ENCODE measurements at places on chromosomes 4 and X.
A peak's percentile ranks its signal among the peaks of the same experiment; 100 is the strongest.

DNA sequence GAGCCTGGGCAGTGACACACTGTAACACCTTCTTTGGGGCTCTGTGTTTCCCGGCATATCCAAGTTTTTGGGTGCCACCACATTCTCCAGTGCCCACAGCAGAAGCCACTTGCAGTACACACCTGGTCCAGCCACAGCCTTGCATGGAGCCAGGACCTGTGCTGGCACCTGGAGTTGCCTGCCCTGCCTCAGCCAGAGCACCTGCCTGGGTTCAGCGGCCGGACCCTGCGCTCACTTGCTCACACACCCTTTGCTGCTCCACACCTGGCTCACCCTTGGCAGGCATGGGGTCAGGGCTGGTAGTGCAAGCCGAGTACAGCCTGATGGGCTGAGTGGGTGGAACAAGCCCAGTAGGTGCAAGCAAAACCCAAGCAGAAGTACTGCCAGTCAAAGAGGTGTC is 1511.1 kb downstream of the TECRL start:
- no peak for DNase-seq

- DNase-seq = no peak
These were observed 3.2 kb upstream of the PLP1 start for GRCh38 chrX:103773445-103773844.

DNA sequence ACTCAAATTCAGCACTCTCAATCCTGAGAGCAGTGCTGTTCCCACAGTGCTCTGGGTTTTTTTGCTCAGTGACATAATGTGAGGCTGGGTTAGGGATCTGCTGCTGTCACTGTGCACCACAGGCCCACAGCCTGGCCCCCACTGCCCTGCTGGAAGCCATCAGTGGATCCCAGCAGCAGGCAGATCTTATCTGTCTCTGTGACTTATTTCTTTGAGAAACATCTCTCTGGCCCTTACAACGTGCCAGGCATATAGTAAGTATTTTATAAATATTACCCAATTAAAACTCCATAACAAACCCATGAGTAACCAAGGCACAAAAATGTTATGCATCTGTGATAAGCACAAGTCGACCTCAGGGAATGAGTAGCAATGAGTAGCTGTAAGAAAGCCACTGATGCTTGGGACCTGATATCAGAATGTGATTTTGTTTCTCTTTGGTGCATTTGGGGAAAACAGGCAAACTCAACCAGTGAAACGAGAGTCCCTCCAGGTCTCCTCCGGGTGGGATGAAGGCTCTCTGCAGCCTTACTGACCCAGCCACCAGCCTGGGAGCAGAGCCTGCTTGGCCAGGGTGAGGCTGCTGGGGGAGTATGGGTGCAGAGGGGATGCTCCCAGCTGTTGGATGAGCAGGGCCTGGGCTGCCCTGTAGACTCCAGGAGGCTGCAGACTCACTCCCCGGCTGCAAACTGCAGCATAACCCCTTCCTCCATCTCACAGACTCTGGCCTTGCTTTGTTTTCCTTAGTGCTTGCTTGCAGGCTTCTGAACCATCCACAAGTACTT is 172.7 kb upstream of the LNX1 start:
- DNase-seq = no peak

DNA sequence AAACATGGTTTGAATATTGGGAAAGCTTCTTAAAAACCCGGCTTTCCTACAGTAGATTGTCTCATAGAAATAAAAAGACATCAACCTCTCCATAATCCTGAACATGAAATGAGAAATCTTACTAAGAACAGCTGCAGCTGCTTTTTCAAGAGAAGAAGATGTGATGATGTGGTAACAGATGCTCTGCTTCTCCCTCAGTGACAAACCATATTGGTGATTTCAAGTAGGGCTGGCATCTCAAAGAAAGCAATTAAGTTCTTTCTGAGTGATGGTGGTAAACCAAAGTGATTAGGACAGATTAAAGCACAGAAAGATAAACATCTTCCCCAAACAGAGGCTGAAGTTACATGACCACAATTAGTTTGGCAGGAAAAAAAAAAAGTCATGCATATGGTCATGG is 1477.7 kb downstream of the RAPGEF2 start:
- no peak for DNase-seq

GRCh38 chr4:183353557-183353956 is 31.3 kb upstream of the CLDN24 start:
- no peak for DNase-seq

DNA sequence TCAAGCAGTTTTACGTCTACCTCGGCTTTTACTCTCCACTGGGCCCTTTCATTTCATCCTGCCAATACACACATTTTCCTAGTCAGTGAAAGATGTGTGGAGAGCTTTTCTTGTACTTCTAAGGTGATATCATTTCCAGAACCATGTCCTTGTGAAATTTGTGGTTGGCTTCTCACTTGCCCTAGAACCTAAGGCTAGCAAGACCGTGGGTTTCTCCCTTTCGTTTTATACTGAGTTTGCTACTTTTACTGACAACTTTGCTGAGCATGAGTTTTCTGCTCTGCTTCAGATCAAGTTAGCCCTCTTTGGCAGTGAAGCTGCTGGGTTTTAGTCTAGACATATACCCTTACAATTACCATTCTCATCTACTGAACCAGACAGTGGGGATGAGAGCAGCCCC is 95.7 kb upstream of the FRMPD4 start:
- no peak for DNase-seq

DNA sequence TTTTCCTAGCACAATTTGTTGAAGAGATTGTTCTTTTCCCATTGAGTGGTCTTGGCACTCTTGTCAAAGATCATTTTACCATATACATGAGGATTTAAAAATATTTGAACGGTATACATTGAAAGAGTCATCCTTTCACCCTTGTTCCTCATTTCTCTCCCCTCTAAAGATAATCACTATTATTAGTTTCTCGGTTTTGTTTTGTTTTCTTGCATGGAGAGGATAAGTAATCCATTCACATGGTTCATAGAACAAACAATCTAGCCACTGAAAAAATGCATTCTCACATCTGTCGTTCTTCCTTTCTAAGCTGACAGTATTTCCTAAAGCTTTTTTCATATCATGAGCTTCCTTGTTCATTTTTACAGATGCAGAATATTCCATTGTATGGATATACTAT is 39.2 kb upstream of the MSMO1 start:
- DNase-seq = no peak

GRCh38 chr4:70667740-70668535 is 1.6 kb upstream of the JCHAIN start:
- no peak for DNase-seq

GRCh38 chrX:71909956-71910355 is 689 bp upstream of the NHSL2 start:
- no peak for DNase-seq

- DNase-seq = no peak
These were observed 77.6 kb downstream of the MXRA5 start for GRCh38 chrX:3268829-3269228.

- DNase-seq = no peak
These were observed 87.4 kb upstream of the AMELX start for GRCh38 chrX:11205796-11206195.

DNA sequence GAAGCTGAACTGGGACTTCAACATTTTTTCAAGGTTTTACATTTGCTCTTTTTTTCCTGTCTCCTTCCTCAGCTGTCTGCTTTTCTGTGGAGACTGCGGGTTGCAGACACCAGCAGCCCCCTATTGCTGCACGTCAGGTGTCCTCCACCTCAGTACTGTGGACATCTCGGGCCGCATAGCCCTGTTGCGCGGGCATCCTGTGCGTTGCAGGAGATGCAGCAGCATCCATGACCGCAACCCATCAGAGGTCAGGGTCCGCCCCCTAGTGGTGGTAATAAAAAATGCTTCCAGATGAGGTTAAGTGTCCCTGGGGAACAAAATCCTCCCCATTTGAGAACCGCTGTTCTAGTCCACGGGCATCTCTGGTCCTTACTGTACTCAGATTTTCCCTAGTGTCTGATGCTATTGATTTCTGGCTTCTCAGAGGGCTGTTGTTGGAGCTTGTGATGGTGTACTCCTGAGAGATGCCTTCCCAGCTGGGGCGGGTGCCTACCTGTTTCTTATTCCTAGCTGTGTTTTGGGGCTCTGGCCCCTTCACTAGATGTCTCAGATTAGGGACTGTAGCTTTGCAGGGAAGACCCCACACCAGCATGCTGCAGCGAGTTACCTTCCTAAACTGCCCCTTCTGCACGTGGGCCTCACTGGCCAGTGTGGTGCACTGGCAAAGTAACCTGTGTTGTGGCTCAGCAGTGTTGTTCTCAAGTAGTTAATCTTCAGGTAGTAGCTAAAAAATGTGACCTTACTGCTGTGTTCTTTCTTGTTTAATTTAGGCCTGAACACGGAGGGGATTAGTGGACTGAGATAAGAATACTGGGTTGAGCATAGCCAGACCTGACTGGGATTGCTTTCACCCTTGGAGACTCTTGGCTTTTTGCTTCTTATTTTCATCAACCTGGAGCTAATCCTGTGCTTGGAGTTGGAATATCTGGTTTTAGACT is 28.2 kb downstream of the NSD2 start:
- DNase-seq = peak; percentile 77

DNA sequence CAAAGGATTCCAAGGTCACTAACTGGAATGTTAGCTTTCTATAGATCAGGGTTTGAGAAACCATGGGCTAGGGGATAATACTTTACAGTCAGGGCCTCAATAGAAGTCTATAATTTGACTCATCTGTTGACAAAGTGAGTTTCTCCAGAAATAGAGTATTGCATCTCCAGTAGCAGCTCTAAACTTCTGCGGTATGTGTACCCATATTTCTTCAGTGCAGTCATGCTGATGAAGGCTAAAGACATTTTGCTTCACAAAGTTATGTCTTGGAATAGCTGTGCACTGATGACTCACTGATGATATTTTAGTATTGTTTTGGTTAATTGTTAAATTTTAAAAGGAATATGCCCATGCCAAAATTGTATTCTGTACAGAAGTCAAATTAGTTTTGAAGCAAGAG is 464.9 kb upstream of the AMOT start:
- no peak for DNase-seq

- DNase-seq = no peak
These were observed 65.4 kb upstream of the NAP1L5 start for GRCh38 chr4:88763075-88763474.

- no peak for DNase-seq
These were observed 236.9 kb downstream of the CAMK2D start for GRCh38 chr4:113524505-113525186.

DNA sequence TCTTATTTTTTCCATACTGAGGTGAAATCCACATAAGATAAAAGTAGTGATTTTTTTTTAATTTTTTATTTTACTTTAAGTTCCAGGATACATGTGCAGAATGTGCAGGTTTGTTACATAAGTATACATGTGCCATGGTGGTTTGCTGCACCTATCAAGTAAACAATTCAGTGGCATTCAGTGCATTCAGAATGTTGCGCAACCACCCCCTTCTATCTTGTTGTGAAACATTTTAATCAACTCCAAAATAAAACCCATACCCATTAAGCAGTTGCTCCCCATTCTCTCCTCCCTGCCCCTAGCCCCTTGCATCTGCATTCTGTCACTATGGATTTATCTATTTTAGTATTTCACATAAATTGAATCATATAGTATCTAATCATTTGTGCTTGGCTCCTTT is 121.2 kb downstream of the KLHL13 start:
- DNase-seq = no peak

GRCh38 chr4:26174027-26174426 is 146.8 kb upstream of the RBPJ start:
- no peak for DNase-seq

- no peak for DNase-seq
These were observed 127.2 kb downstream of the CCSER1 start for GRCh38 chr4:90254357-90254756.

GRCh38 chr4:6888506-6889071 is 21.0 kb upstream of the TBC1D14 start:
- no peak for DNase-seq

DNA sequence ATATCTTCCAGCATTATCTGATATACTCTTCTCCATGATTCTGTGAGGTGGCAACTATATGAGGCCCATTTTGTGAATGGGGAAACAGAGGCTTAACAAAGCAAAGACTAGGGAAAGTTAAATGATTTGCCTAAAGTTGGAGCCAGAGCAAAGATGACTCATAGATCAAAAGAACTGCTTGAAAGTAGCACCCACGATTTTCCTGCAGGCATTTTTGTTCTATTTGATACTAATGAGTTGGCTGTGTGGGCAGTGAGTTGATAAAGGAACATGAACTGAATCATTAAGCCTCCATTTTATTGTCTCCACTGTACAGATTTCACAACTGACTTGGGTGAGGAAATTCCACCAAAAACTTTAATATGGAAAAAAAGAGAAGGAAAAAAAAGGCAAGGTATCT is 138.9 kb upstream of the IGFBP7 start:
- no peak for DNase-seq

GRCh38 chr4:14920759-14921320 is 81.4 kb upstream of the CPEB2 start:
- DNase-seq = no peak

DNA sequence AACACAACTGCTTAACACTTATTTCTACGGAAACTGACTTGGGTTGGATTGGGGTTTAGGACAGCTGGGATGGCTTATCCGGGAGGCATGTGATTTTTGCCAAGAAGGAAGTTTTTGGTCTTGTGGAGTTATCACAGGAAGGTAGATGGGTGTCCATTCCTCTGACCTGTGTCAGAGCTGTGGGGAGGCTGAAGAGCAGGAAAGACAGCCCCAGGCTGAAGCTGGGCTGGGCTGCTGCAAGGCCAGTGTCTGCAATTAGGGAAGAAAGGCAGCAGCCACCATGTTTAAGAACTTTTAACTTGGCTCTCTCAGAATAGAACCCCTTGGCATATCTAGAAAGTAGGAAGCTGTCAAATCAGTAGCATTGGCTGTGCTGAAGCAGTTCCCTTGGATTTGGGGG is 42.3 kb downstream of the CCNG2 start:
- DNase-seq = no peak

GRCh38 chr4:165630671-165631070 is 242.4 kb upstream of the TLL1 start:
- no peak for DNase-seq

- no peak for DNase-seq
These were observed 46.9 kb downstream of the ACOX3 start for GRCh38 chr4:8393593-8394038.

DNA sequence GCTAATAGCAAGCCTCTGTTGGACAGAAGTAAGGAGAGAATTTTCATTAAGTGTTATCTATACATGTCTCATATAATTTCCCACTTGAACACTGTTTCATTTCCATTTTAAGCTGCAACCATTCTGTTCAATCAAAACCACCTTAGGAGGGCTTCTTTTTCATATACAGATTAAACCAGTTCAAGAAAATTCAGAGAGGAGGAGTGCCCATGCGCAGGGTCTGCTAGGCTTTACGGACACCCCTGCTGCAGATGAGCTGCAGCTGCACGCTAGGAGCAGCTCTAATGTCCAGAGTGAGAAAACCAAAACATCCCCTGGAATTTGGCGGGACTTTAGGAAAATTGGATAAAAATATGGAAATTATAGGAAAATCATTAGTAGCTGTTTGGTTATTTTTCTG is 541.0 kb downstream of the SPRY1 start:
- DNase-seq = no peak

- DNase-seq = no peak
These were observed 45.8 kb downstream of the DCLK2 start for GRCh38 chr4:150123796-150124677.

- no peak for DNase-seq
These were observed 25.5 kb downstream of the ADGRL3 start for GRCh38 chr4:61225656-61226055.

- no peak for DNase-seq
These were observed 198.2 kb upstream of the CXorf66 start for GRCh38 chrX:140163371-140164159.

All from NCI-H187 (cell line).